A549 treated with ZK216348 at 1 μM for 4 hours (cell line): ENCODE measurements at places on chromosomes 5 and 9. TPM values are rescaled to one million over a fixed set of nuclear protein-coding genes. Genes with fewer than 3 reads are reported as not detected.

FSD1L gene
- total RNA-seq = 2.7 to 6.0 TPM (median 4.5 TPM) in 5 replicates

CDKN2A gene
- total RNA-seq = 0.23 to 0.38 TPM in 2 of 5 replicates, not detected in the others

TMEM174 gene
- not detected in 5 replicates for total RNA-seq

PRDM9 gene
- total RNA-seq = not detected in 5 replicates

CARTPT gene
- not detected in 5 replicates for total RNA-seq

NPDC1 gene
- 26.4 to 93.7 TPM (median 81.5 TPM) in 5 replicates for total RNA-seq

RAI14 gene
- 52.8 to 92.6 TPM (median 79.4 TPM) in 5 replicates for total RNA-seq

TYRP1 gene
- 0.14 TPM in 1 of 5 replicates, not detected in the others for total RNA-seq

PPIC gene
- total RNA-seq = 14.9 to 20.3 TPM (median 17.7 TPM) in 5 replicates

INSL6 gene
- total RNA-seq = not detected in 5 replicates

SPATA31C1 gene
- total RNA-seq = not detected in 5 replicates

LURAP1L gene
- 17.8 to 27.0 TPM (median 22.9 TPM) in 5 replicates for total RNA-seq

CCNJL gene
- total RNA-seq = 10.5 to 14.3 TPM (median 13.6 TPM) in 5 replicates

CKS2 gene
- total RNA-seq = 332 to 511 TPM (median 377 TPM) in 5 replicates

FCN2 gene
- not detected in 5 replicates for total RNA-seq

ERBIN gene
- total RNA-seq = 17.6 to 47.4 TPM (median 26.9 TPM) in 5 replicates

SPINK7 gene
- not detected in 5 replicates for total RNA-seq

HNRNPAB gene
- 320 to 421 TPM (median 337 TPM) in 5 replicates for total RNA-seq

NUTM2G gene
- not detected in 5 replicates for total RNA-seq

NEURL1B gene
- total RNA-seq = 2.9 to 5.5 TPM (median 4.2 TPM) in 5 replicates

IFNE gene
- total RNA-seq = 1.0 to 2.2 TPM (median 1.7 TPM) in 5 replicates
